ENCODE measurements at places on chromosomes 13 and 19.
A peak's percentile ranks its signal among the peaks of the same experiment; 100 is the strongest.

DNA sequence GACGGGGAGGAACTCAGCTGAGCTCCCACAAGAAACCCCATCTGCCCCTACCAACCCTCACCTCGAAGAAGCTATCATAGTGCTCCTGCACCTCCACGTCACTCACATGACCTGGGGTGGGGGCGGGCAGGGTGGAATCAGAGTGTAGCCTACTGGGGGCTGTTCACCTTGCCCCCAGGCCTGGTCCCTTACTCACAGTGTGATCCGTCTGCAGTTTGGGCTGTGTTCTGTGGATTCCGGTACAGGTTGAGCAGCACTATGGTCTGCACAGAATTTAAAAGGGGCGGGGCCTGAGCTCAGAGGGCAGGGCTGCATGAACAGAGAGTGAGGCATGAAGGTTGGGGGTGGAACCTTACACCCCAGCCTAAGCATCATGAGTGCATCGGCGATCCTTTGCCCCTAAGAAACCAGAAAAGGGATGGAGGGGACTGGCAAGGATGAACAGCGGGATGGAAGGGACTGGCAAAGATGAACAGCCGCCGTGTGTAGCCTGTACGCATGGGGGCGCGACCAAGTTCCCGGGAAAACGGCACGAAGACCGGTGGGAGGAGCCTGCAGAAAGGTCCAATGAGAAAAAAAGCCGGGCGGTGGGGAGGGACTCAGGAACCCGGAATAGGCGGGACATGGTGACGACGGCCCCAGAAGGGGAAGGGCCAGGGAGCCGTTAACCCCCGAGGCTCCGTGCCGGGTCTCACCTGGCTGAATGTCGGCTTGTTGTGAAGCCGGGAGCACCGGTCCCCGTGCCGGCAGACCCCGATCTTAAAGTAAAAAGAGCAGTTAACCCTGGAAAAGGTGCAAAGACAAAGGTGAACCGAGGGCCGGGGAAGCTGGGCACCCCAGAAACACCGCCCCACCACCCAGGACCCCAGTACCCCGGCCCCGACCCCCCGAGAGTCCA, 539 bp downstream of the U2AF1L4 start:
- DNase-seq = peak; percentile 96

DNA sequence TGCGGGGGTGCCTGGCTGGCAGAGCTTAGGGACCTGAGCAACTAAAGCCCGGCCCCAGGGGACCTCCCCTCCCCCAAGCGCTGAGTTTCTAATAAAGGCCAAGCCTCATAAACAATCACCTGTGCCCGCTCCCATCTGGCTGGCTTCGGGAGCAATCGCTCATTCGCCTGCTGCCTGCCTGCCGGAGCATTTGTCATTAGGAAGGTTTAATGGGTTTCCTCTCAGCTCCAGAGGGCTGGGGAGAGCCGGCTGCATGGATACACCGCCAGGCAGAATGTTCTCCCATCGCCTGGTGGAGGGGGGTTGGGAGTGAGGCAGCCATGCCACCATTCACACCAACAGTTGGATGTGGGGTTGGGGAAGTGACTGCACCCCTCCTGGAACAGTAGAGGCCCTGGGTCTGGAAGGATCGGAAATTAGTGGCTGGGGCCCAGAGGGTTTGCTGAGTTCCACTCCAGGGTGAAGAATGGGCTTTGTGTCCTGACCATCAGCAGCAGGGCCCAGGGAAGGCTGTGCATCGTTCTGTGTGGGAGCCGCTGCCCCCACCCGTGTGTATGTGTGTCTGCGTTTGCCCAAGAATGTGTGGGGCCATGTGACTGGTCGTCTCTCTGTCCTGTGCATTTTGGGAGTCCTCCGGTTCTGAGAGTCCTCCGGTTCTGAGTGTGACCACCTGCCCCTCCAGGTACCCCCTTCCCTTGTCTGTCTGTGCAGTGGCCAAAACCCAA, 15.3 kb downstream of the PIN1 start:
- no peak for DNase-seq

DNA sequence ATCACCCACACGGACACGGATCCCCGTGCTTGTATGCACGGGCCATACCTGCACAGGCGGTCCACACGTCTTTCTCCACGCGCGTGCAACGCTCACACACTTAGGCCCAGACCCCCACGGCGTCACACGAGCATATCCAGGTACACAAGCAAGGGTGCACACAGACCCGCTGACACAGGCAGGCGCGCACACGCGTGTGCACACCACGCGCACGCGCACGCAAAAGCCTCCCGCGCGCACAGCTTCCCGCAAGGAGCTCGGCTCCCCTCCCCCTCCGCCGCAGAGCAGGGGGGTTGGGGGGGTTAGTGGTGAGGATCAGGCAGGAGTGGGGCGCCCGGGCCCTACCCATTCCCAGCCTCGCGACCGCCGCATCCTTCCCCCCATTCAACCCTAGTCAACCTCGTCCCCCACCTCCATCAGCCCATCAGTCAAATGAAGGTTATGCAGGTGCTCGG, 407 bp downstream of the RAB3A start:
- peak; percentile 68 for DNase-seq

GRCh38 chr13:95650696-95651095, 6.2 kb upstream of the DZIP1 start:
- no peak for DNase-seq

Measured in CD4-positive, alpha-beta T cell treated with Interleukin-17A for 4 hours (primary cell).